Stimulated activated CD8-positive, alpha-beta memory T cell treated with anti-CD3 and anti-CD28 coated beads, Interleukin-7, amount 100 ng/mL, for 24 hours (primary cell): ENCODE measurements at places on chromosomes 5 and 9.

- DNase-seq, result no peak
These were observed 1058.0 kb downstream of the MAT2B start for GRCh38 chr5:164563370-164563769.

DNA sequence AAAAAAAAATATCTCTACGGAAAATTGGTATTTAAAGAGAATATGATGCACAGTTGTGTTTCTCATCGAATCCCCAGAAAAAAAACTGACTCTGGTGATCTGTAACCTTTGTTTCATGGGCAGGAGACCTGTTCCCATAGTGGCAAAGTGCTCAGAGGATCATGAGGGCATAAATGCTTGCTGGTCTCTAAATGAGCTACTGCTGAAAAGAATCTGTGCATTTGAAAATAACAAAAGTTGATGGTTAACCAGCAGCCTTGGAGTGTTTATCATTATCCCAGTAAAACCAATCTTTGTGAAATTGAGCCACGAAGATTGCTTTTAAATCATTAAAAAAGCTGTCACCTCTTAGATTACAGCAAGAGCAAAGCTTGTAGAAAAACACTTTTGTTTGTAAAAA is 775.4 kb downstream of the MTRR start:
- DNase-seq, result no peak

- DNase-seq, result no peak
These were observed 83.6 kb upstream of the ADAMTSL1 start for GRCh38 chr9:18390393-18390792.

GRCh38 chr5:159021136-159021900 is 78.4 kb downstream of the EBF1 start:
- no peak for DNase-seq

- DNase-seq, result no peak
These were observed 610.9 kb downstream of the RAB3C start for GRCh38 chr5:59193616-59194319.

- DNase-seq, result no peak
These were observed 66.7 kb downstream of the DAB2IP start for GRCh38 chr9:121718084-121718483.

- DNase-seq, result no peak
These were observed 70.1 kb upstream of the MEF2C start for GRCh38 chr5:88952996-88953643.

DNA sequence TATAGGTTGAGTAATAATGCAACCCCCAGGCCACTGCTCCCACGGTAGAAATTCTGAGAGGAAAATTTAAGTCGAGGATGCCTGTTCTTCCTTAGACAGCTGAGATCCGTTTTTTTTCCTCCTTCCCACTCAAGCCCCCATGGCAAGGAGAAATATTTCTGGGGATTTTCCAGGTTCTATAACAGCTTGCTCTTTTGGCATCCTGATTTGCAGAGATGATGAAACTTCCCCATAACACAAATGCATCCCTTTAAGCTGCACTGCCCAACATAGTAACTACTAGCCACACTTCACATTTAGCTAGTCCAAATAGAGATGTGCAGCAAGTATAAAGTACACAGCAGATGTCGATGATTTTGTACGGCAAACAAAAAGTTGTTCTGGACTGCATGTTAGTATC is 32.5 kb upstream of the GNA14 start:
- DNase-seq, result no peak

GRCh38 chr9:77021922-77022782 is 2.7 kb downstream of the FOXB2 start:
- DNase-seq, result no peak

GRCh38 chr5:6858419-6858818 is 145.2 kb downstream of the TENT4A start:
- no peak for DNase-seq

DNA sequence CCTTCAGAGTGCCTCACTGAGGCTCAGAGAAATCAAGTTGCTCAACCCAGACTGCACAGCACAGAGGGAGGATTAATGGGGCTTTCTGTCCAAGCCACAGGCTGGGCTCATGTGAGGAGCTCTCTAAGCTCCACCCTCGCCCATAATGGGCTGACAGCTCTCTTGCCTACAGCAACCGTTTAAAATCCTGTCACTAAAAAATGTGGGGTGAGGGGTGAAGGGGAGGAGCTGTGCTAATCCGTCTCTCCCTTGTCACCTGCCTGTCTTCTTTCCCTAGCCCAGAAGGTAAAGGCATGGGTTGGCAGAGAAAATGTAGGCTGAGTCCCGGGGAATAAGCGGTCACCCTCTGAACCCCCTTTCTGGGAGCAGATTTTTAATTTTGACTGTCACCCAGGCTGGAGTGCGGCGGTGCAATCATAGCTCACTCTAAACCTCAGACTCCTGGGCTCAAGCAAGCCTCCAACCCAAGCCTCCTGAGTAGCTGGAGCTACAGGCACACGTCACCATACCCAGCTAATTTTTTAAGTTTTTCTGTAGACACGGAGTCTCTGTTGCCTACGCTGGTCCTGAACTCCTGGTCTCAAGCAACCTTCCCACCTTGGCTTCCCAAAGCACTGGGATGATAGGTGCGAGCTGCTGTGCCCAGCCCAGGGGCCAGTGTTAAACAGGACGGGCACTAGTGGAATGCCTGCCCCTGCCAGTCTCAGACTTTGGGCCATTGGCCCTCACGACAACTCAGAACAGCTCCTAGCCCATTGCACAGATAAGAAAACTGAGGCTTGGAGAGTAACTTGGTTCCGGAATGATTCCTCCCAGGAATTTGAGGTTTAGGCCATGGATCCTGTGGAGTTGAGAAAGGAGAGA is 89.5 kb downstream of the LMX1B start:
- DNase-seq, result no peak

DNA sequence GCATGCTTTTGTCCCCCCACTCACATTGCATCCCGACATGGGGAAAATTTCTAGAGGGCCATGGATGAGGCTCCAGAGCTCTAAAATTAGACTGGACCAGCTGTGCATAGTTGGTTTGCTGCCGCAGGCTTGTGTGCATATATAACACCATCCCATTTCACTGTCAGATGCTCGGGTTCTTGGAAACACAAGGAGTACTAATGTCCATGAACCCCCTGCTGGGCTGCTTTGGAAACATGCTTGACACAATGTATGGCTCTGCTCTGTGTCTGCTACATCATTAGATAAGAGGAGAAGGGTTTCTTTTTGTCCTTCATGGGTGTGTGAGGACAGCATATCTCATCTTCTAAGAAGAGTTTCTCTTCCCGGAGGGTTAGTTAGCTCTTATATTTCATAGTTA is 292.1 kb upstream of the RORB start:
- DNase-seq, result no peak

DNA sequence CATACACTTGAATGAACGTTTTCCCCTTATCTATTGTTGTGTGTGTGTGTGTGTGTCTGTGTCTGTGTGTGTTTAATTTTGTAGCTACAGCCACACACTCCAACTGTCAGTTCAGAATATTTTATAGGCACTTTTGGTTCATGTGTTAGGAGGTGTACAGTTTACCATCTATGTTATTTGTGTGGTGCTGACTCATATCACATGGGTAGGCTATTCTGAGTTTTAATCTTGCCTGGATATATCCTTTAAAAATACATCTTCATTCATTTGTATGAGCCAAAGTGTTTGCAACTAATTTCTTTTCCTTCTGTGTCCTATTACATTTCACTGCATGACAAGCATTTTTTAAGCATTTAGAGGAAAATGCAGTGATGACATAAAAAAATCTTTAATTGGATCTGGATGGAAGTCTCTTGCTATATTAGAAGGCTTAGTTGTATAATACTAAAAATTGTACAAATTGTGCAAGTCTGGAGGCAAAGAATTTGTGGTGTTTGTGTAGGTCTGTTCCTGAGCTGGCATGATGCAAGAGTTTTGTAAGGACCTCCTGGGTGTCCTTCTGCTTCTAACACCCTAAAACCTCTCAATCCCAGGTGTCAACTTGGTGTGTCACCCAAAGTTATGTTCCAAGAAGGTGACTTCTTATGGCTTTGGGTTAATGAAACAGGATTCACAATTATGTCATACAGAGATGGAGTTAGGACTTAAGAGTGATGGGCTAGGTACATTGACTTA is 52.4 kb upstream of the HMHB1 start:
- no peak for DNase-seq
